Muscle of arm (tissue), 14 donors: ENCODE measurements at places on chromosomes 6 and 20.

DNA sequence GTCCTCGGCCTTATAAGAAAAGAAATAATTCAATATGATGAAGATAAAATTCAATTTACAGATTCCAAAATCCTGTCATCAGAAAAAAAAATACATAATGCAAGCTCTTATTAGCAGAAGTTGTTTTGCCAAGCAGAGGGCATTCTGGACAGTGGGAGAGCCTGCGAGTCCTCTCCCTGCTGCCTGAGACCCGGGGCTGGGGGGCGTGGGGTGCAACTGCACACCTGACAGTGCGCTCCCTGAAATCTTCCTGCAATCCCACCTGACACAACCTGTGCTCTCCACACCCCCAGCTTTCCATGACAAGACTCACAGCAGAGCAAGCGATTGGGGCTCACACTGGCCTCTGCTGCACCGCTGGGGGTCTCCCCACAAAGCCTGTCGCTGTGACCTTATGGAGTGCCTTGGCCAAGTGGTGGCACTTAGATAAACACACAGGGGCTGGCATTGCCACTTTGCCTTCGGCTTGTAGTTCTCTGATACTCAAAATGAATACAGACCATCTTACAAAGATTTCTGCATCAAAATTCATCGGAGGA, 130.3 kb upstream of the PDE10A start:
- DNase-seq: no peak

DNA sequence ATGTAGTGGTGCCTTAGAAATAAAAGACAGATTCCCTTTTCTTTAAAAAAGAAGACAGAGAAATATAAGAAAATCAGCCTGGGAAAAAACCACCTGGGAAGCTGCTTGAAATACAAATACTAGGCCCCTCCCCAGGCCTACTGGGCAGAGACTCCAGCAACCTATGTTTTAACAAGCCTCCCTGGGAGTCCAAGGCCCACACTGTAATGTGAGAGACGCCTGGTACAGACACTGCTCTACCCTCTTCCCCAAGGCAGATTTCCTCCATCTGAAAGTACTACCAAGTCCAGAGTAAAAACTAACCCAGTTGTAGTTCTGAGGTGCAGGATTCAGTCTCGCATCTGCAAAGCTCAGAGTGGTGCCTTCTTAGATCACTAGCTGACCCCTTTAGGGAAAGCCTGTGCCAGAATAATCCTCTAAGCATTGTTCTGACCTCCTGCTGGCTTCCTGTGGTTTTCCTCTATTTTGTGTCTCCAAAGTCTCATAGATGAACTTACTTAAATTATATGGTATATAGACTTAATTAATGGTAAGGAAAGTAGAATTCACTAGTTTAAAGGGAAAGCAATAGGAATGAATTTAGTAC, 270.2 kb upstream of the SLC35B3 start:
- no peak for DNase-seq

GRCh38 chr6:116287689-116288282, 8.1 kb upstream of the TSPYL1 start:
- no peak for DNase-seq

GRCh38 chr6:125019918-125020317, 57.7 kb downstream of the RNF217 start:
- DNase-seq: no peak

DNA sequence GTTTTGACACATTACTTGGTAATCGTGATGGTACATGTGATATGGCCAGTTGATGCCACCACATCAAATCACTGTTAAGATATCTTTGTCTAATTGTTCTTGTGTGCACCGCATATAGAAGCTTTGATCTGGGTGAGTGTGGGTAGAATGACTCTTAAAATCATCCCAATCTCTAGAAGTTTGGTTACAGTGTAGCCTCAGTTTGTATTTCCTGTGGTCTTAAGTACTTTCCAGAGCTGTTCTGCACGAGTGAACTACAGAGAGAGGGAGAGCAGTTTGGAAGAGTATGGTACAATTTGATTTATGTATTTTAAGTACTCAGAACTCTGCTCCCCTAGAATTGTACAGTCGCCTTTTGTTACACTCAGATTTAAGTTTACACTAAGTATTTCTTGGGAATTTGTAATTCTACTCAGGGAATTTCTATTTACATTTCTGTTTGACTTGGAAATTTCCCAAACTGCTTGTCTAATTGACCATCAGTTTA, 37.5 kb downstream of the SNX9 start:
- no peak for DNase-seq

GRCh38 chr6:107057679-107058078, 29.7 kb downstream of the MTRES1 start:
- DNase-seq: no peak

DNA sequence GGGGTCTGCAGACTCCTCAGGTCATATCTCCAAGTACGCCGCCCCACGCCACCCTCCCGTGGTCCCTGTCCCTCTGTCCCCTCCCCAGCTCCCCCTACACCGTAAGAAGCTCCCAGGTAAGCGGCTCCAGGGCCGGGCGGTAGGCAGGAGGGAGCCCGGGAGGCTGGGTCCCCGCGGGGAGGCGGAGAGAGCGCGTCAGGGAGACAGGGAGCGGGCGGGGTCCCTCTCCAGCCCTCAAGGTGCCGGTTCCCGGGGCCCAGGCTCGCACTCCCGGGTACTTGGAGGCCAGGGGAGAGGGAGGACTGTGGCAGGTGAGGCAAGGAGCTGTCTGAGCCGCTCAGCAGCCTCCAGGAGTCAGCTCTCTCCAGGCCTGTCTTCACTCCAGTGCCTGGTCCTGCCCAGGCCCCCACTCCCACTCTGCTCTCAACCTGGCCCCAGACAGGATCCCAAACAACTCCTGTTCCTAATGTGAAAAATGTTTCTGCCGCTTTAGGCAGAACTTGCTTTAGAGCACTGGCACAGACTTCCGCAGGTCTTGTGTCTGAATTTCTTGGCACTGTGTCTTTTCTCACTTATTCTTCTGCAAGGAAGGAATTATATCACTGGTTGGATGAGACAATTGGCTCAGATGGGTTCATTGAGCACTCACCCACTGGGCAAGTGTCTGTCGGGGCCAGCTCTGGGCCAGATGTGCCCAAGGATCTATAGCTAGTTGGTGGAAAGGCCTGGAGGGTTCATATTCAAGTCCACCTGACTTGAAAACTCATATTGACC, 36.6 kb downstream of the HLA-G start:
- DNase-seq: no peak

GRCh38 chr6:99318566-99318965, 30.9 kb downstream of the FAXC start:
- no peak for DNase-seq

GRCh38 chr20:10747019-10747418, 73.2 kb upstream of the JAG1 start:
- no peak for DNase-seq

GRCh38 chr6:47230579-47230978, 79.1 kb downstream of the TNFRSF21 start:
- DNase-seq: no peak

- peak; percentile 41 for DNase-seq
Measured at GRCh38 chr6:71138376-71138775, 150.2 kb upstream of the OGFRL1 start.

- no peak for DNase-seq
Measured at GRCh38 chr20:24616258-24617079, 147.0 kb downstream of the SYNDIG1 start.

DNA sequence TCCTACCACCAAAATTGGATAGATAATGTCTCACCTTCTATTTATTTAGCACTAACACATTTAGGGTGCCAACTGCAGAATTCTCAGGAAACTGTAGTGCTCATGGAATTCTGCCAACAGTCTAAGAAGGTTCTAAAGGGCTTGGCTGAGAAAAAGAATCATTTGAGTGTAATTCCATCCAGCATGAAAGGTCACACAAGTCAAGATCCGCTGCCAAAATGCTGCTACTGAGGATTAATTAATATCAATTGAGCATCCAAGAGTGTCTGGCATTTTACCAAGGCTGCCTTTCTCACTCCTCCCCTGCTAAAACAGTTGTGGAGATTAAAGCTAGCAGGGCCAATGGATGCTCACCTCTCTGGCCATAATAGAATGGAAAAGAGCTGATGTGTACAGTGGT, 112.7 kb downstream of the FHL5 start:
- no peak for DNase-seq
